ENCODE measurements at places on chromosomes 11 and 22. TPM values are rescaled to one million over a fixed set of nuclear protein-coding genes. Genes with fewer than 3 reads are reported as not detected.

Gene LMO1
- not detected for total RNA-seq

Gene DKK3
- 12.0 TPM for total RNA-seq

Gene DMC1
- 13.2 TPM for total RNA-seq

Gene P2RX6
- 1.9 TPM for total RNA-seq

Gene CHRNA10
- total RNA-seq, result 3.2 TPM

Gene OR5P2
- total RNA-seq, result not detected

Gene GRM5
- not detected for total RNA-seq

Gene FOLH1
- total RNA-seq, result not detected

Gene RAPSN
- 0.91 TPM for total RNA-seq

All from activated naive CD8-positive, alpha-beta T cell treated with anti-CD3 and anti-CD28 coated beads, Interleukin-2, amount 10 ng/mL, durations not matched to agents 7 days and 5 days (primary cell).